ENCODE measurements at places on chromosomes 13 and 19.

DNA sequence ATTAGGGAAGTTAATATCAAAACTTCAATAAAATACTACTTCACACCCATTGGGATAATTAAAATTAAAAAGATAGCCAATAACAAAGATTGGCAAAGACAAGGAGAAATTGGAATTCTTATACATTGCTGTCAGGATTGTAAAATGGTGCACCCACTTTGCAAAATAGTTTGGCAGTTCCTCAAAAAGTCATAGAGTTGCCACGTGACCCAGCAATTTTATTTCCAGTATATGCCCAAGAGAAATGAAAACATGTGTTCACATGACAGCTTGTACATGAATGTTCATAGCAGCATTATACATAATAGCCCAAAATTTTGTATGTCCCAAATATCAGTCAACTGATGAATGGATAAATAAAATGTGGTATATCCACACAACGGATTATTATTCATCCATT, 3.3 kb downstream of the MBD3L1 start:
- DNase-seq = no peak

DNA sequence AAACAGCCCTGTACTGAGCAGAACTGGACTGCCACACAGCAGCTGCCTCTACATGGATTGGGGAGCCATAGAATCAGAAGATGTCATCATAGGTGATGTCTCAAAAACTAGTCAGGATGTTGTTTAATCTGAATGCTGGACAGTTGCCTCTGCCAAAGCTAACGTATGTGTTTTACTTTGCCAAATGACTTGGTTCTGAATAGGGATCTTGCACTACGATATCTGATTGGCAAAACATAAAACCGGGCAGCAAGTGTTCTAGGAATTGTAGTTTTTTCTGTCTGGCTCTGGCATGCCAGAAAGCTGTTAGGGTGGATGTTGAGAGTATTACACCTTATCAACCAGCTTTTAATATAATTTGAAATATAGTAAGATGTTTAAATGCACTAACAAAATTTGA, 645.9 kb downstream of the GPC5 start:
- DNase-seq = no peak

DNA sequence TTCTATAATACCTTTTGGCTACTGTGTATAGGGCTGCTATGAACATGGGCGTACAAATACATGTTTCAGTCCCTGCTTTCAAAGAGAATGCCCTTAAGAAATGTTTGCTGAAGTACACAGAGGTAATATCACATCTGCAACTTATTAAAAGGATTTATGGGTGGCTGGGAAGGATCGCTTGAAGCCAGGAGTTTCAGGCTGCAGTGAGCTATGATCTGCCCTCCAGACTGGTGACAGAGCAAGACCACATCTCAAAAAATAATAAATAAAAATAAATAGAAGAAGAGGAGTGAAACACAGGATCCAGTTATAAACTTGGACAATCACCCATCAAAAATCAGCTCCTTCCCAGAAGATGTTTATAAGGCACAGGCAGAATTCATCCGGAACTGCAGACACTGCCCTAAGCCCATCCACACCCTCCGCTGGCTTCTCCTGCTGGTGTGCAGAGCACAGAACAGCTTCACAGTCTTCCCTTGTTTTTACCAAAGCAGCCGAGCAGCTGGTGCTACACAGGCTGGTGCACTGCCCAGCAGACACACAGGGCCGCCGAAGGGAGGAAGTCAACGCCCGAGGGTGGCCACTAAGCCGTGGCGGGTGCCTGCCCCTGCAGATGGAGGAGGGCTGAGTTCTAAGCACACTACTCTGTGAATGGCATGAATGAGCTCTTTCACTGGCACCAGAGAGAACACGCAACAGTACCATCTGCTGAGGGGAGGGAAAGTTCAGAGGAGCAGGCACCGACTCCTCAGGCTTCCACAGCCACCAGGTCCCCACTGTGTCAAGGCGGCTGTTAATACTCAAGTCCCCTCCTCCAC, 44.0 kb downstream of the BRD4 start:
- no peak for DNase-seq

GRCh38 chr13:45353895-45354294, 12.9 kb upstream of the TPT1 start:
- DNase-seq = no peak

GRCh38 chr19:33089010-33089409, 8.0 kb downstream of the GPATCH1 start:
- DNase-seq = no peak

DNA sequence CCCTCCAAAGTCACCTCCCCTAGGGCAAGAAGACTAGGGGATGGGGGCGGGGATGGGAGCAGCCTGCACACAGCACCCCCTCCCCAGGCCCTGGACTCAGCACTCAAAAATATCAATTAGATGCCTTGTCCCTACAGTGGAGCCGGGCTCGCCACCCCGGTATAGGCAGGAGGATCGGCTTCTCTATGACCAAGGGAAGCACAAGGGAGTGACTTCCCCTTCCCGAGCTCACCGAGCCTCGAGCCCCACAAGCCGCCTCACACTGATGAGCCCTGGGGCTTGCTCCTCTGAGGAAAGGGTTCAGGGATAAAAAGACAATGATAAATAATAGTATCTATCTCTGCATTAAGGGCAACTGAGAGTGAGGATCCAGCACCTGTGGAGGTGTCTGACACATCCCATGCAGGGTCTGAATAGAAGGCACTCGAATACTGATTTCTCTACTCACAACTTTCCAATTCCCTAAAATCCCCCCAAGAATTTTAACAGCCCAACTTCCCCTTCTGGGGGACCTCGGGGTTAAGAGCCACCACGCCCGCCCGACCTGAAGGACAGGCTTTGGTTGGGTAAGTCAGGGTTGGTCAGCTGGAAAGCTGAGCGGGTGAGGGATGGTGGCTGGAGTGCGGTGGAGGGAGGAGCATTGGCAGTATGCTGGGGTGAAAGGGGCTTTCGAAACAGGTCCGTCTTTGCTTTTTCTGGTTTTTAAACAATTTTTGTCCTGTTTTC, 51.3 kb downstream of the STK24 start:
- no peak for DNase-seq

DNA sequence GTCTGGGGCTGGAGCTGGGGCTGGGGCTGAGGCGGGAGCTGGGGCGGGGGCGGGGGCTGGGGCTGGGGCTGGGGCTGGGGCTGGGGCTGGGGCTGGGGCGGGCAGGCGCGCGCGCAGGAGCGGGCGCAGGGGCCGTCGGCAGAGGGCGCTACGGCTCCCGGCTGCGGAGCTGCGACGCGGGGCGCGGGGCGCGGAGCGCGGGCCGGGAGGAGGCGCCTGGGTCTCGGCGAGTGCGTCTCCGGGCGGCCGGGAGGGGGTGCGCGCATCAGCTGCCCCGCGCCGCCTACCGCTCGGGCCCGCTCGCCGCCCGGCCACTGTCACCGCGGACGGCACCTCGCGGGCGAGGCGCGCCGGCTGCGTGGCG, 422 bp upstream of the MTUS2 start:
- DNase-seq = no peak

GRCh38 chr19:51185868-51186215, 39.0 kb upstream of the CD33 start:
- DNase-seq = no peak

DNA sequence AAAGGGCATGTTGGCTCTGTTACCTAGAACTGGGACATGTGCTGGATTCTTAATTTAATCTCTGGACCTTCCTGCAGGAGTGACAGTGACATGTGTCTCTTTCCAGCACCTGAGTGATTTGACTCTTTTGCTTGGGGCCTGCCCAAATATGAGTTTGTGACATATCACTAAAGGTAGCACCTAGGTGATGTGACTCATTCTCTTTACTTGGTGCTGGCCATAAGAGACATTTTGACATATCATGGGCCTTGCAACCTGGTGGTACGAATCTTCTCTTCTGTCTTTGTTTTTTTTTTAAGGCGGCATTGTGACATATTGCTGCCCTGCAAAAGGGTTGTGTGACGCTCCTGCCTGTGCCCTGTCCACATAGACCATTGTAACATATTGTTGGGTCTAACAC, 65.9 kb upstream of the ZNF43 start:
- DNase-seq = no peak

- no peak for DNase-seq
Observed at GRCh38 chr19:4267101-4267900, 11.8 kb upstream of the SHD start.

GRCh38 chr13:24861617-24862362, 97.8 kb downstream of the RNF17 start:
- DNase-seq = no peak

- DNase-seq = no peak
Observed at GRCh38 chr13:48797127-48797526, 143.4 kb downstream of the CYSLTR2 start.
